Stimulated activated CD8-positive, alpha-beta memory T cell treated with anti-CD3 and anti-CD28 coated beads, Interleukin-4, amount 100 ng/mL, for 24 hours (primary cell): ENCODE measurements at places on chromosomes 7 and 10.

- DNase-seq, result no peak
Observed at GRCh38 chr10:3292636-3293035, 120.1 kb upstream of the PITRM1 start.

- no peak for DNase-seq
Observed at GRCh38 chr7:24869572-24869971, 110.4 kb downstream of the OSBPL3 start.

DNA sequence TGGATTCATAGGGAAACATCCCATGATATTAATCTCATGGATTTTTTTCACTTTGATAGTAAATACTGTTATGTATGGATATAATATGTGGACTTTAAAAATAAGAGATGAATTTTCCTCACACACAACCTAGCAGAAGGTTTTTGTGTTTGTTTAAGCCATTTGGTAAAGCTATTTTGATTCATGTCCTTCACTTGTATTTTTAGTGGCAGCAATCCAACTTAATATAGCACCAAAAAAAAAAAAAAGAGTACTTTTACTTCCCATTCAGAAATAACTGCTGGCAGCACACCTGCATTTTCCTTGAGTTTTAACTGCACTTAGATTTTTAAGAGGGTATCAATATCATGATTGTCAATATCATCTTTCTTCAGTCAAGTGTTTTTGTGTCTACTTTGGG lies 60.0 kb downstream of the MCMBP start:
- no peak for DNase-seq

DNA sequence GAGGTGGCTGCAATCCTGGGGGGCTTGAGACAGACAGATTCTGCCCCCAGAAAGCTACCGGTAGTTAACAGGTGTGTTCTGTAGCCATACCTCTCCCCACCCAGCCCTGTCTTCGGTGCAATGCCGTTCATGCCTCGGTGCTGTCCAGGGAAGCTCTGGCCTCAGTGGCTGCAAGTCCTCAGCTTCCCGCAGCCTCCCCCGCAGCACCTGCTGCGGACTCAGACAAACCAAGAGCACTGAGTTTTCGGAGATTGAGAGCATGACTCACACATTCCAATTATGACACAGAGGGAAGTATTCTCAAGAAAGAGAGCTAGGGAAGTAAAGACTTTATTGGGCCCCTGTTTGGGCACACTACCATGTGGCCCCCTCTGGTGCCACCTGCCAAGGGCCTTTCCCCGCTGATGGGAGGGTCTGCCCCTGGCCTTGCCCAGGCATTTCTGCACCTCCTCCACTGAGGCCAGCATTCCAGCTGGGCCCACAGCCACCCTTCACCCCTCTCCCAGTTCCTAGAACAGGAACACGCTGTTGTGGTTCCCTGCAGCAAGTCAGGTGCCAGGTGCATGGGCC lies 30.2 kb upstream of the EZH2 start:
- peak; percentile 24 for DNase-seq

DNA sequence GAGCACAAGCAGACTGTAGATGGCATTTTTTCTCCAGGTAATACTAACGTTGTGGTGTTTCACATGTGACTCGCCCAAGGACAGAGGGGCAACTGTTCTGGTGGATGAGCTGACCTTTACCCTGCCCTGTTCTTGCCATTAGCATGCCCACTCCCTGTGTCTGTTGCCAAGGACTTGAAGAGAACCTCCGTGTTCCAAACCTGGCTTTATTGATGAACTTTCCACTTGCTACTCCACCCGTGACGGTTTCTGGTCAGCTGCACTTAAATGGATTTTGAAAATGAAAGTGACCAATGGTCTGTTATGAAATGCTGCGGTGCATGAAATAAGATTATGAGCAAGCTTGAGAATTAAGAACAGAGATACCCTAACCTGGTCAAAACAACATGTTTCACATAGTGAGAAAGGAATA lies 30.4 kb downstream of the LRRC4 start:
- no peak for DNase-seq

- no peak for DNase-seq
Observed at GRCh38 chr10:52213321-52213752, 100.7 kb upstream of the DKK1 start.

DNA sequence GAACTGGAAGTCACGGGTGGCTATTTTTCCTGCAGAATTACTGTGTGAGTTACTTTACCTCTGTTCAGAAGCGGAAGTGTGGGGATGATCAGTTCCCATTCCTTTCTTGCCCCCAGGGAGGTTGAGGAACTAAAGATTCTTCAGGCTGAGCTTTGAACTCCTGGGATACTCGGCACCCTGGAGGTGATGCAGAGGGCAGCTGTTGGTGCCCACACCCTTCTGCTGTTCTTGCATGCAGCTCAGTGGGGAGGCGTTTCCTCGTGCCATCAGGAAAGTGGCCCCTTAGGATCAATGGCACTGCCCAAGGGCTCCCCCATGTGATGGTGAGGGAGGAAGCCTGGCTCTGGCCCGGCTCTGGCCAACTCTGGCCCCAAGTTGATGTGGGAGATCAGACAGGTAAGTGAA lies 44.7 kb upstream of the MXI1 start:
- DNase-seq, result no peak

GRCh38 chr10:32771217-32771616 lies 186.8 kb downstream of the ITGB1 start:
- no peak for DNase-seq
